ENCODE measurements at places on chromosomes 7 and 10. TPM values are rescaled to one million over a fixed set of nuclear protein-coding genes. Genes with fewer than 3 reads are reported as not detected.

The FGFR2 gene
- 1.0 TPM for total RNA-seq

The GPC2 gene
- total RNA-seq = 1.1 TPM

The GRM8 gene
- not detected for total RNA-seq

The LIPM gene
- not detected for total RNA-seq

The NAT16 gene
- total RNA-seq = 0.06 TPM

All from A549 treated with RU486 at 1 μM for 4 hours (cell line).